Renal cortical epithelial cell (primary cell): ENCODE measurements at places on chromosomes 6 and 20. TPM values are rescaled to one million over a fixed set of nuclear protein-coding genes. Genes with fewer than 3 reads are reported as not detected.

VARS1 gene
- total RNA-seq, result 67.4 and 103 TPM in 2 replicates

TNNC2 gene
- total RNA-seq, result not detected in 2 replicates

OXT gene
- total RNA-seq, result not detected in 2 replicates

CCN6 gene
- 2.1 and 5.4 TPM in 2 replicates for total RNA-seq

OR2H1 gene
- total RNA-seq, result not detected in 2 replicates

TRIM15 gene
- 0.17 TPM in 1 of 2 replicates, not detected in the other for total RNA-seq

FRS3 gene
- total RNA-seq, result 0.35 and 2.0 TPM in 2 replicates

SCRT2 gene
- total RNA-seq, result not detected in 2 replicates

HLA-DOA gene
- 0.55 and 1.6 TPM in 2 replicates for total RNA-seq

DACT2 gene
- total RNA-seq, result 0.17 and 0.89 TPM in 2 replicates

PCMT1 gene
- 157 and 184 TPM in 2 replicates for total RNA-seq

OPRL1 gene
- 0.52 and 1.5 TPM in 2 replicates for total RNA-seq

GRCh38 chr20:36802326-36803222, 29.0 kb upstream of the DSN1 start:
- peak; percentile 19 for DNase-seq

- no peak for DNase-seq
Measured at GRCh38 chr6:3745566-3746118, 5.9 kb downstream of the PXDC1 start.

- no peak for DNase-seq
Measured at GRCh38 chr6:166644681-166645080, 17.6 kb upstream of the RPS6KA2 start.

GRCh38 chr20:32521780-32522525, 63.2 kb downstream of the NOL4L start:
- peak; percentile 27 for DNase-seq

GRCh38 chr6:37947468-37947867, 127.9 kb downstream of the ZFAND3 start:
- no peak for DNase-seq

DNA sequence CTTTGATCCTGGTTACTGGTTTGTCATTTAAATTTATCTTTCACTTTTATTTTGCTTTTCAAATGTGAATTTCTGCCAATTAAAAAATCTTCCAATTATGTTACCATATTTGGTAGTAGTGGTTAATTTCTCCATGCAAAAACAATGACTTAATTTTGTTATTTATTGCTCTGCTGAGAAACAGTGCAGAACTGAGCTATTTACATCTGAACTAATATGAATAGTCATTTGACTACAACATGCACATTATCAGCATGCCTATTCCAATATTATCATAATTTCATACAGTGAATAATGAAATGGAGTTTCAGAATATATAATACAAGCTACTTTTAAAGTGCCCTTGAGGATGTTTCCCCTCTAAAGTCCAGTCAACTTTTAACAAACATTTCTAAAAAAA, 517 bp downstream of the PLN start:
- no peak for DNase-seq

- peak; percentile 51 for DNase-seq
Measured at GRCh38 chr6:155301867-155302266, 12.4 kb downstream of the TFB1M start.

DNA sequence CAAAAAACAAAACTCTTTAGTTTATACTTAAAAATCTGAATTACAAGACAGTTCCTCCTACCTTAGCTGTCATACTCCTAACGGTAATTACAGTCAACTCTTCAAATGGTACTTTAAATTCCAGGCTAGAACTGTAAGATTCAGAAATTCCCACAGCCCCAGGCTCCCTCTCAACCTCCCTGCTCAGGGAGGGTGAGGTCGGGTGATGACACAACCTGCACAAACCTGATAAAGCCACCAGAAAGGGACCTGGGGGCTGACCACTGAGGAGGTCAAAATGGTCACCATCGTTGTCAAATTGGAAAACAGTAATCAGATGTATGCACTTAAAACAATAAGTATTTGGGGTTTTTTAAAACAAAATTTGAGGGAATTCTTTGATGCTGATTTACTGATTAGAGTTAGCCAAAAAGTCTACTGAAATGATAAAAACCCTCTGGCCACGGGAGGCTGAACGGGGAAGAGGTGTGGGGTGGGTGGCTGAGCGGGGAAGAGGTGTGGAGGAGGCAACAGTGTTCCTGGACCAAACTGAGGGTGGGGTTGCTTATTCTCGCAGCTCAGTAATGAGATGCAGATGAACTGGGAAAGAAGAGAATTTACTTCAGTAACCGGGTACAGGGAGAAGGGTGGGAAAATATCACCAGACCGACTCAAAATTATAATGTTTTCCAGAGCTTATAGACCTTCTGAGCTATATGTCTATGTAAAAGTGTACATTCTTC, 52.4 kb downstream of the SLC22A1 start:
- no peak for DNase-seq

- DNase-seq, result no peak
Measured at GRCh38 chr6:149176971-149177667, 140.4 kb upstream of the TAB2 start.

DNA sequence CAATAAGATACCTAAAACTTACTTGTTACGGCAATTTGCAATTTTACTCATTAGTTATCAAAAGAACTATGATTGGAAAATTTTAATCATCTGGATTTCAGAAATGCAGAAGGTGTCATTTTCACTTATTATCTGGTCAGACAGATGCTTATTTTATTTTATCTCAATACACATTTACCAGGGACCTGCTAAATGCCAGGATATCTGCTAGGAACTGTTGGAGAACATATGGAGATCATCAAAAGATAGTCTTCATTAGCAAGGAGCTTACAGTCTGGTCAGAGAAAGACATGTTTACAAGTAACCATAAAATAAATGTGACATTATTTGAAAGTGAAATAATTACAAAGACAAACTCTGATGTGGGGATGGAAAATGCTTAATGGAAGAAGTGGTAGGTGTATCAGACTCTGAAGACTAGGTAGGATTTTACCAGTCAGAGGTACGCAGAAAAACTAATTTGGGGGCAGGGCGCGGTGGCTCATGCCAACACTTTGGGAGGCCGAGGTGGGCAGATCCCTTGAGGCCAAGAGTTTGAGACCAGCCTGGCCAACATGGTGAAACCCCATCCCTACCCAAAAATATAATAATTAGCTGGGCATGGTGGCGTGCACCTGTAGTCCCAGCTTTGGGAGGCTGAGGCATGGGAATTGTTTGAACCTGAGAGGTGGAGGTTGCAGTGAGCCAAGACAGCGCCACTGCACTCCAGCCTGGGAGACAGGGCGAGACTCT, 137.8 kb downstream of the MYB start:
- DNase-seq, result no peak

- DNase-seq, result no peak
Measured at GRCh38 chr20:59123011-59123677, 40.5 kb upstream of the ZNF831 start.

DNA sequence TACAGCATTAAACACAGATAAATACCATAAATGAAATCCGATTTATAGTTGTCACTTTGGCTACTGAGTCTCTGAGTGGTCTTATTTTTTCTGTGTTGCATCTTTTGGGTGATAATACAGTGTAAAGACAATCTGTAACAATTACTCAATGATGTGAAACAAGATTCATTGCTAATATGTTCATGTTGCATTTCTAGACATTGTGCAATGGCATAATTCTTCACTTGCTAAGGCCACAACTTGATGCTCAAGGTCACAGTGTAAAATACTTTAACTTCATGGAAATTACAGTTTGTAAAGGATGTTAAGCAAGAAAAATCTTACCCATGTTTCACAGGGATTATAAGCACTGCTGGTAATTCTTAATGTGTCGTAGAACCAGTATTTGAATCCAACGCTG, 74.9 kb upstream of the SMLR1 start:
- no peak for DNase-seq

DNA sequence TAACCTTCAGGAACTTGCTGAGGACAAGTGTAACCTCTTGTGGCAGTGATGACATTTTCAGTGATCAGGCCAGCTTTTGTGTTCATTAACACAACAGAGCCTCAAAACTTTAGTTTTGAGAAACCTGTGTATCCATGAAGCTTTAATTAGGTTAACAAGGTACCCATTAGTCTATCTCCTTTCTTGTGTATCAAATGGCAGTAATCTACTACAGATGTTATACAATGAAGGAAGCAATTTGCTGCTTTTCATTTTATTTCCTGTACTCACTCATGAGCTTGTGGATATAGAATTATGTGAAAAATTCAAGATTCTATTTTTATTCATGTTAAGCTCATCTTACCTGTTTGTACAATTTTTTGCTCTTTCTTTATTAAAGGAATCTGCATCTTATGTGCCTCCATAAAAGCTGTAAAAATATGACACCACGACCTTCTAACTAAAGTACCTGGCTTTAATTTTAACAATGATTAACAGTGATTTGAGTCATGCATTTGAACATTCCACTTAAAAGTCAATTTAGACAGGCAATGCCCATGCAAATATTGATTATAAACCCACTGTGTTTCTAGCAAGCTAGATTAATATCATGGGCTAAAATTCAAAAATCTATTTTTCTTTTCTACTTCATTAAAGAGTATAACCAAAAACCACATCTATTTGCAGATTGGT, 897.3 kb downstream of the KIF16B start:
- DNase-seq, result peak; percentile 65

DNA sequence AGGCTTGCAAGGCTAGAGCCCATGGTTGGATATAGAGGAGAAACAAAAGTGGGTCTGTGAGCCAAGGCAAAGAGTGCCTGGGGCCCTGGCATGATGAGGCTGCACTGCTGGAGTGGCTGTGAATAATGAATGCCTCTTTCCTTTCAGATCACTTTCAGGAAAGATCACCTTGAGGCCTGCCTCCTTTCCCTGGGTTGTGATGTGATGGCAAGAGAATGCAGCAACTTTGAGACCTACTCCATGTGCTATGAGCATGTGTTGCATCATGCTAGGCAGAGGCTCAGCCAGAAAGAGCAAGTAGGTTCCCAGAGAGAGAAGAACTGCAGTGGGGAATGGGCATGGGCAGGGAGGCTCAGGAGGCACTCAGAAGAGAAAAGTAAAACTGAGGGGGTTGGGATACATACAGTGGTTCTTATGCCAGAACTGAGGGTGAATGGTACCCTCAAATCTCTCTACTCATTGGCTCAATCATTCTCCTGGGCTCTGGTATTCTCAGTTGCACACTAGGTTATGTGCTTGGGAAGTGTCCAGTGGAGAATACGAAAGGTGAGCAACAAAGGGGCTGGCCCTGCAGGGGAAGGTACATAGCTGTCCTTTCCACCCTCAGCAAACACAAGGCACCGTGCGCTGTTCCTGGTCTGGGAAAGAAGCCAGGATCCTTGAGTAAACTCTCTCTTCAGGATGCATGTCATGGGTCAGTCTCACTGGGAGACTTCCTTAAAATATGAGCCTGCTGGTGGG, 45.9 kb downstream of the CD164 start:
- DNase-seq, result peak; percentile 75

DNA sequence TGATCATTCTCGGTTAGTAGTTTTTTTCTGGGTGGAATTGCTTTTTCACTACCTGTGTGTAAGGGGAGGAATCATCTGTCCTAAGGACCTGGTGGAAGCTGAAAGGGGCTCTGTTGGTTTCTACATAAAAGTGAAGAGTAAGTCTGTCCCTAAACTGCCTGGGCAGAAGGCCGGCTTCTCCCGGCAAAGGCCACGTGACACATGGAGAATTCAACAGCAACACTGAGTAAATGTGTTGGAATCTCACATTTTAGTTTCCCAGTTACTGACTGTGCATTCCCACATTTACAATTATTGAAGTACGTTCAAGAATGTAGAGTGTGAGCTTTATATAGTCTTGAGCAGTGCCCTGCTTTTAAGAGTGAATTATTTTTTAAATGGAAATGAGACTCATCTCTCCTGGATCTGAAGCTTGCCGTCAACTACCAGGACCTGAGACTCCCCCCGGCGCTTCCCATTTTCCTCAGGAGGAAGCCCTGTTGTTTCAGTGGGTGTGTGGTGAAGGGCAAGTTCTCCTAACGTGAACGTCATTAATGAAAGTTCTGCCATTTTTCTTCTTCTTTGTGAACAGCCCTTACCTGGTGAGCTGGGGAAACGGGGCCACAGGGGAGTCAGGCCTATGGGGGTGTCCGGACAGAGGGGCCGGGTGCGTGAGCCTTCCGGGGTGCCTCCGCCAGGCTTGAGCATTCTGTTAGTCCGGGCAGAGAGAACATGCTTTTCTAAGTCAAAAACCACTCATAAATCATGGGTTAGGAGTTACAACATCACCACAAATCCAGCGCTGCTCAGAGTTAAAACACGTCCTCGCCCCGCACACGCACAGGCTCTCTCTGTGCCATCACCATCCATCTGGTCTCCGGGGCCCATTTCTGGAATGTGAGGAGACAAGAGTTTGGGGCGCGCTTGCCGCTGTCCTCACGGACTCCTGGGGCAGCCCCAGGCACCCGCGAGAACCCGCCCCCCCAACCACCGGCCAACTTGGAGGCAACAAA, 56.6 kb upstream of the SMOC2 start:
- no peak for DNase-seq

DNA sequence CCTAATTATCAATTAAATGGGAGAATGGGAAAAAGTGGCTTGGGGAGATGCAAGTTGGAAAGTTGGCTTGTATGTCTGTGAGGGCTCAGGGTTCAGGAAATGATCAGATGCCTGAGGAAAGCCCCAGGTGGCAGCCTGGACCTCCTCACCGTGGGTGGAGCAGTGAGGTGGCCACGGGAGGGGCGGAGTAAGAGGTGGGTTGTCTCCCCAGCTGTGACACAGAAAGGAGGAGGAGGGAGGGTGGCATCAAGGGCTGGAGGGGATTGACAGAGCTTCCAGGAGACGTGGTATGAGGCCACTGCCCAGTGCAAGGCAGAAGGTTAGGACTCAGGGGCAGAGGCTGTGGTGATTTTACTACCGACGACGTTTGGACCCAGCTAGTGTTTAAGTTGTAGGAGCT, 672.2 kb downstream of the PRKN start:
- peak; percentile 6 for DNase-seq

DNA sequence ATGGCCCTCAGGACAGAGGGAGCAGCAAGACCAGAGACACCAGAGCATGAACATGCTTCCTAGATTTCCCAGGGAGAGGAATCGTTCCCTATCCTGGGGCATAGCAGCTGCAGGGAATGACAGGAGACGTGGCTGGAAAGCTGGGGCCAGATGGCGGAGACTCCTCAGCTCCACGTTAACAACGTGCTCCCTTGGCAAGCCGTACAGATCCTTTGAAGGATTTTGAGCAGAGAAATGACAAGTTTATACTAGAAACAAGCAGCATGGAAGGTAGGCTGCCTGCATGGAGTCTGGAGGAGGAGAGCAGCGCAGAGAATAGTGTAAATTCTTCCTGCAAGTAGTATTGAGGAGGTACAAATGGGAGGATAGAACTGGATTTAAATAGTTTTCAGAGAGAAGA, 11.7 kb downstream of the MYLIP start:
- DNase-seq, result no peak
